ENCODE measurements at places on chromosomes 5 and 9.

DNA sequence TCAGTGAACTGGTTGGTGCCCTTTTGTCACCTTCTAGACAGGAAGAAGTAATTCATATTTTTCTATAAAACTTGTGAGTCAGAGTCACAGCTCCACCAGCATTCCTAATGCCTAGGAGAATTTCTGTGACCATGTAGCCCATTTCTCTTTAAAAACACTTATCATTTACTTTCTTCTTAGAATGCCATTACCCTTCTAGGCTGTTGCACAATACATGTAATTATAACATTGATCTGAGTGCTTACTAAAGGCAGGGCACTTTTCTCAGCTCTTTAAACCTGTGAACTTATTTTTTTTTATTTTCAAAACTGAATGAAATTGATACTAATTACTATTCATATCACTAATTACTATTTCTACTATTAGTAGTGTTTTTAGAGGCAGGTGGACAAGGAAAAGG is 373.7 kb downstream of the TLE4 start:
- DNase-seq: no peak

- no peak for DNase-seq
Observed at GRCh38 chr9:7461791-7462190, 337.8 kb downstream of the DMAC1 start.

- DNase-seq: no peak
Observed at GRCh38 chr9:24051587-24051986, 225.5 kb upstream of the ELAVL2 start.

DNA sequence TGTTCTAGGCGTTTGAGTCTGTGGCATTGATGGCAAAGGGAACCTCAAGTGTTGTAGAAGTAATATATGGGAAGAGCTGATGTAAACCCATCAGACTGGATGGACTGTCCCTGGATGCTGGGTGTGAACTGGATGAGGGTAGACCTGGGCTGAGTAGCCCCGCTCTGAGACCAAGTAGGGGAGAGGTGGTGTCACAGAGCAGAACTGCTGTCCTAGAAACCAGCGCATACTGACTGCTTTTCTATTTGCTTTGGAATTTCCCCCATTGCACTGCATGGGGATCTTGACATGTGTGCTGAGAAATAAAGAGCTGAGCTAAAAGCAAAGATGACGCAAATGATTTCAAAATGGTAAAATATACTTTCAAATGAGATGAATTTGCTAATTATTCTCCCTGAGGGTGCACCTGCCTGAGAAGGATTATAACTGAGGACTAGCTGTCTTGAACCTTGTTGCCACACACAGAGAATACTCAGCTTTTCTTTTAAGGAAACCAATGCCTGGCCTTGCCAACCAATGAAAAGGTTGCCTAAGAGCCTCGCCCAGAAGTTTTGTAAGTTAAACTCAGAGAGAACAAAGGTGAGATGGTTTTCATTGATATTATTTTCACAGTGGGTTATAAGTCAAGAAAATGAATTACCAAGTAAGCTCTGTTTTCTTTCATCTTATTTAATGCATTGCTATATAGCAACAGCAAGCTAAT is 44.8 kb downstream of the NIM1K start:
- no peak for DNase-seq

- DNase-seq: no peak
Observed at GRCh38 chr9:121505903-121506735, 6.5 kb upstream of the GGTA1 start.

DNA sequence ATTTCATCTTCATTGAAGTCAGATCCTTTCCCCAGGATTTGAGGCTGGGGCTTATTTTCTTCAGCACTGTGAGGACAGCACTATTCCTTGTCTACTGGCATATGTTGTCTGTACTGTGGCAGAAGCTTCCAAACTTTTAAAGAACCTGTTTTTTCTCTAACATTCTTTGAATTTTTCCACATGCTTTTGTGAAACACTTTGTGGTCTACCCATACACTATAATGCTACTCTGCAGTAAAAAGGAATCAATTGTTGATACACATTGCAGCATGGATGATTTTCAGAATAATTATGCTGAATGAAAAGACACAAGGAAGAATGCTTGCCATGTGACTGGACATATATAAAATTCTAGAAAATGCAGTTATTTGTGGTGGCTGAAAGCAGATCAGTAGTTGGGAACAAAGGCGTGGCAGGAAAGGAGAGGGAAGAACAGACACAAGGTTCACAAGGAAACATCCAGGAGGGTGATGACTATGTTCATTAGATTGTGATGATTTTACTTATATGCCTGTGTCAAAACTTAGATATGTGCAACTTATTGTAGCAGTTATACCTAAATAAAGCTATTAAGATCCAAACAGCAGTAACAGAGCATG is 96.8 kb downstream of the WNK2 start:
- no peak for DNase-seq

GRCh38 chr9:34463098-34463900 is 4.7 kb downstream of the DNAI1 start:
- no peak for DNase-seq

- DNase-seq: no peak
Observed at GRCh38 chr9:14341437-14342122, 27.6 kb upstream of the NFIB start.

DNA sequence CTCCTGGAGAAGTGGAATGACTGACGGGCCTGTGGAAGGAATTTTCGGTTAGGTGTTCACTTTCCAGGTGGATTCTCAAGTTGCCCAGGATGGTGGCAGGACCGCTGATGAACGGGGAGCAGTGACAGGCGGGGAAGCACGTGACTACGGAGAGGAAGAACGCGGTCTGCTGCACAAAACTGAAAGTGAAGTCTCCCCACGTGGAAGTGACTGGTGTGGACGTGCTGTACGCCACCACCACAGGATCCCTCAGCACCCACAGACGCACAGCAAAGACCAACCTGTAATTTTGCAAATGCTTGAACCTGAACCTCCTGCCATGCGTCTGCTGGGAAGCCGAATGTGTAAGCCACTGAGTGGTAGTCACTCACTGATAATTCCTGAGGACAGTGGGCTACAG is 51.4 kb downstream of the RNF130 start:
- DNase-seq: no peak

DNA sequence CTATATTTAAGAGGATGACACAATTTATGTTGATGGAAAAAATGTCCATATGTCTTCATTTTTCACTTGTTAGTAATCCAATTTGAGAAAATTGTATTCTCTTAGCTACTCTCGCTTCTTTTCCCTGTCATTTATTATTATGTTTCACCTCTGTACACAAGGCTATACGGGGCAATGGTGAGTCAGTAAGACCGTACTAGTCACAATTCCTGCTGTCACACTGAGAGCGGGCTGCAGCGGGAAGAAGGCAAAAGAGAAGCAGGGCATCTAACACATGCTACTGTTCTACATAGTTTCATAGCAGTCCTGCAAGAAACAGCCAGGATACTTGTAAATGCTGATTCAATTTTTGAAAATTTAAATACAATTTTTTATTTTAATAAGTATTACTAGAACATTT is 23.3 kb upstream of the PRDM9 start:
- DNase-seq: no peak

DNA sequence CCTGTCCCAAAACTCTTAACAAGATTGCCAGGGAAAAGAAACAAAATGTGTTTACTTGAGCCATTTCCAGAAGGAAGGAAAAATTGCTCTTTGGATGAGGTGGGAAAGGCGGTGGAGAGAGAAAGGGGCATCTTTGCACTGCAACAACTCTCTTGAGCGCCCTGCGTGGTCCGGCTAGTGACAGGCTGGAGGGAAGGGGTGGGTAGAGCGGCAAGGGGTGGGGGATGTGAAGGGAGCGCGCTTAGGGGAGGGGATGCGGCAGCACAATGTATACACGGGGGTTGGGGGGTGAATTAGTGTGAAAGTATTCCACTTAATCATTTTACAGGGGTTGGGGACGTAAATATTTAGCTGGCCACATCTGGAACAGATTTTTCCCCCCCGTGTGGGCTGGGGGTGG is 1.3 kb downstream of the FGF10 start:
- no peak for DNase-seq

- DNase-seq: no peak
Observed at GRCh38 chr5:172972552-172972951, 11.0 kb upstream of the ATP6V0E1 start.

- DNase-seq: no peak
Observed at GRCh38 chr9:130890870-130891687, 5.5 kb downstream of the QRFP start.

GRCh38 chr5:179530069-179530998 is 20.0 kb upstream of the RUFY1 start:
- DNase-seq: peak; percentile 47

DNA sequence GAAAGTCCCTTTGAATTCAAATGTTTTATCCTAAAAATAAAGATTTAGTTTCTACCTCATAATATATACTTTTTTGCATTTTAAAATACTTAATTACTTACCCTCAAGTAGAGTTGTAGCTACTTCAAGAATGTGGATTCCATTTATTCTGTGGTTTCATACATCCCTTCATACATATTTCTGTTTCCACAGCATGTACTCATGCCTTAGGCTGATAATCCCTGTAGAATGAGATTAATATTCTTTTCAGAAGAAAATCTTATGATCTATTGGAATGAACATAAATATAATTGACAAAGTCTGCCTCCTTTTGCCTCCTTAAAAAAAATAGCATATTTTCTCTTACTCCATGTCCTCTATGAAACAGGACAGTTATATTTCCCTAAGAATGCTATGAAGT is 465.7 kb downstream of the DTWD2 start:
- no peak for DNase-seq

- DNase-seq: no peak
Observed at GRCh38 chr9:132409828-132410528, at the start of gene CFAP77. TSS of gene CFAP77 (plus strand) at chr9:132410211. CDS start at chr9:132410272, 61 bp downstream.

GRCh38 chr9:30591461-30591860 is 1793.0 kb upstream of the ACO1 start:
- no peak for DNase-seq

DNA sequence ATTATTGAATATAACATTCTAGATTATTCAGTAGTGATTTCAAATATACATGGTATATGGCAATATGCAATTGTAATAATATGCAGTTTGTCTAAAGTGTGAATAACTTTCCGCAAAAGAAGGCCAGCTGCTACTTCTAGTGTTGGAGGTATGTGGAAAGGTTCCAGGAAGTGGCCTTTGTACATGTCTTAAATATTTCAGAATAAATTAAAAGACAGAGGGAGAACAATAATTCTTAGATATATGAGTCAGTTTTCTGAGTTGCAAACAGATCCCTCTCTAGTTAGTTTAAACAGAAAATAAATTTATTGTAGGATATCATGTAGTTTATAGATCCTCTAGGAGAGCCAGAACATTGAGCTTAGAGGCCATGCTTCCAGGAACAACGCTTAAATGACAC is 210.8 kb upstream of the ELL2 start:
- no peak for DNase-seq

- no peak for DNase-seq
Observed at GRCh38 chr5:104494083-104494482, 931.5 kb upstream of the NUDT12 start.

GRCh38 chr5:166979307-166979895 is 1312.0 kb upstream of the WWC1 start:
- no peak for DNase-seq

DNA sequence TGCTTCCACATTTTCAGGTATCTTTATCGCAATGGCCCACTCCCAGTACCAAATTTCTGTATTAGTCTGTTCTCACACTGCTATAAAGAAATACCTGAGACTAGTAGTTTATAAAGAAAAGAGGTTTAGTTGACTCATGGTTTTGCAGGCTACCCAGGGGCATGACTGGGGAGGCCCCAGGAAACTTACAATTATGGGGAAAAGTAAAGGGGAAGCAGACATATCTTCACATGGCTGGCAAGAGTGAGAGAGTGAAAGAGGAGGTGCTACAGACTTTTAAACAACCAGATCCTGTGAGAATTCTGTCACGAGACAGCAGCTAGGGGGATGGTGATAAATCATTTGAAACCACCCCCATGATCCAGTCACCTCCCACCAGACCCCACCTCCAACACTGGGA is 238.2 kb upstream of the DMAC1 start:
- DNase-seq: no peak

DNA sequence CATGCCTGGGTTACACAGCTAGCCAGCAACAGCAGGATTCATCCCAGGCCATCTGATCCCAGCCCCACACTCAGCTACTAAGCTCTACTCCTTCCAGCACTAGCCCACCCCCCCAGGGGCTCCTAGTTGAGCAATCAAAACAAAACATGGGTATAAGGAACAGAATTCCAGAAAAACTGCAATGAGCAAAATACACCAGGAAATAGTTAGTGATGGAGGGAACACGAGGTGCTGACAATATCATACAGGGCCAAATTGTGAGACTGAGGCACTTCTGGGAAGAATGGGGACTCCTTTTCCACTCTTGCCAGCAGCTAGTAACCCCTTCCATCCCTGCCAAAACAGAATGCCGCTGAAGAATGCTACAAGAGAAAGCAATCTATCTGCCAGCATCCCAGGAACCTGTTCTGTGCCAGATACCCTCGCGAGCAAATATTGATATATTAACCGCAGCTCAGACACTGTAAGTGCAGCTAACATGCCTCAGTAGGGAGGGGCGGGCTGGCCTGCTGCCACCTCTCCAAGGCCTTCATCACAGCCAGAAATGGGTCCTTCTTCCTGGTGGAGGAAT is 161.4 kb downstream of the SLIT3 start:
- no peak for DNase-seq

DNA sequence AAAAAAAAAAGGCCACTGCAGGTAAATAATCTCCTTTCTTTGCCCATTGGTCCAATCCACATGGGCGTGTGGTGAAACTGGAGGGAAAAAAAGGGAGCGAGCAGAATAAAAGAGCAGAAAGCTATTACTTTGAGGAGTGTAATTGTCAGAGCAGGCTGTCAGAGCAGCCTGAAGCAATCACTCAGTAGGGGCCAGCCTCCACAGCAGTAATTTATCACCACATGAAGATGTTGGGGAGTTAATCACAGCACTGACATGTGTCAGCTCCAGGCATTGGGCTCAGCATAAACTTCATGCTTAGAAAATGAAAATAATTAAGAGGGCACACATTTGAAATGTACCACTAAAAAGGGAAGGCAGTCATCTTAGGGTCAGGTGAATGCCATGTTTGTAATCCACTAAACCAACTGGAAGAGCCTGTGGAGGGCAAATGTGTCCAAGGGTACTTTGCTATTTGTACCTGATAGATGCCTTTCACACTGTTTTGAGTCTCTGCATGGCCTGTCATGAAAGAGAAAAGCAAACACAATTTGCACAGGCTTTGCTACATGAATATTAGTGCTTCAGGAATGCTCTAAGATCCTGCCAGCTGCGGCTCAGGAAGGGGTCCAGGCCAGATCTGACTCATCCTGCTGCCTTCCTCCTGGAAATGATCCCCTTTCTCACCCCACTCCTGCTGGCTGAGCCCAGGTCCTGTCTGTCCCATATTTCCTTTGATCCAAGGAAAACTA is 2.9 kb upstream of the PTGER4 start:
- no peak for DNase-seq

GRCh38 chr5:143573568-143574170 is 170.2 kb upstream of the NR3C1 start:
- no peak for DNase-seq

Measured in head of caudate nucleus (tissue), 42 donors.